Thoracic aorta endothelial cell (primary cell): ENCODE measurements at places on chromosomes 1 and 21. TPM values are rescaled to one million over a fixed set of nuclear protein-coding genes. Genes with fewer than 3 reads are reported as not detected.

Gene GPR37L1
- total RNA-seq = not detected in 2 replicates

Gene DIO1
- not detected in 2 replicates for total RNA-seq

Gene PRELP
- total RNA-seq = 0.07 TPM in 1 of 2 replicates, not detected in the other

Gene PAFAH2
- total RNA-seq = 5.7 and 7.0 TPM in 2 replicates

Gene ST3GAL3
- 22.2 and 23.6 TPM in 2 replicates for total RNA-seq

Gene PTPN7
- total RNA-seq = 0.27 and 0.36 TPM in 2 replicates

Gene KLF17
- not detected in 2 replicates for total RNA-seq

Gene EDARADD
- total RNA-seq = not detected in 2 replicates

Gene FAM3B
- total RNA-seq = not detected in 2 replicates

Gene ANXA9
- total RNA-seq = not detected in 2 replicates

Gene AMY1C
- not detected in 2 replicates for total RNA-seq

Gene KIF2C
- total RNA-seq = 38.6 and 54.6 TPM in 2 replicates

Gene NHLH2
- total RNA-seq = 0.07 TPM in 1 of 2 replicates, not detected in the other

Gene S100A2
- 2.4 and 3.1 TPM in 2 replicates for total RNA-seq

Gene TACSTD2
- total RNA-seq = 0.22 and 0.53 TPM in 2 replicates

Gene TNNT2
- total RNA-seq = 0.07 TPM in 1 of 2 replicates, not detected in the other

Gene OR10Z1
- total RNA-seq = not detected in 2 replicates
